ENCODE measurements at places on chromosomes 5 and 9. TPM values are rescaled to one million over a fixed set of nuclear protein-coding genes. Genes with fewer than 3 reads are reported as not detected.

Gene SPINK4
- not detected for total RNA-seq

Gene RGS7BP
- total RNA-seq: 3.6 TPM

Gene TNC
- 16.9 TPM for total RNA-seq

Gene TNFSF15
- 0.16 TPM for total RNA-seq

Gene PRR7
- 0.90 TPM for total RNA-seq

- H3K27me3 ChIP-seq: no peaks in the 10 kb centered on the region
- H3K4me1 ChIP-seq: peaks cover 58% of the 10 kb centered on the region
- DNase-seq: no peak
Observed at GRCh38 chr5:132474881-132475496, 15.6 kb downstream of the IRF1 start.

GRCh38 chr5:22542340-22542739 is 310.8 kb downstream of the CDH12 start:
- no peaks in the 10 kb centered on the region for H3K27me3 ChIP-seq
- H3K36me3 ChIP-seq: no peaks in the 10 kb centered on the region
- DNase-seq: no peak
- H3K4me3 ChIP-seq: no peak overlapping the region

DNA sequence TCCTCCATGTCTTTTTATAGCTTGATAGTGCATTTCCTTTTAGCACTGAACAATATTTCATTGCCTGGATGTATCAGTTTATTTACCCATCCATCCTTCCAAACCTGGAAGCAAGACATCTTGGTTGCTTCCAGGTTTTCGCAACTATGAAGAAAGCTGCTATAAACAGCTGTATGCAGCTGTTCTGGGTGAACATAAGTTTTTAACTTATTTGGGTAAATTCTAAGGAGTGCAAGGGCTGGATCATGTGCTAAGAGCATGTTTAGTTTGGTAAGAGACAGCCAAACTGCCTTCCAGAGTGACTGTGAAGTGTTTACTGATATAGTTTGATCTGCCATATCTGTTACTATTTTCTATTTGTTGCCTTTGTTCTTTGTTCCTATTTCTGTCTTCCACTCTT is 58.5 kb downstream of the CSF2 start:
- H3K36me3 ChIP-seq: no peaks in the 10 kb centered on the region
- no peaks in the 10 kb centered on the region for H3K4me1 ChIP-seq
- H3K4me3 ChIP-seq: no peak overlapping the region
- H3K27me3 ChIP-seq: no peaks in the 10 kb centered on the region

- H3K4me3 ChIP-seq: no peak overlapping the region
- DNase-seq: no peak
- H3K27ac ChIP-seq: no peak overlapping the region
- no peaks in the 10 kb centered on the region for H3K27me3 ChIP-seq
- no peaks in the 10 kb centered on the region for H3K36me3 ChIP-seq
Observed at GRCh38 chr5:171840711-171841522, 55.3 kb downstream of the SMIM23 start.

GRCh38 chr5:8383616-8384015 is 514.7 kb downstream of the MTRR start:
- H3K4me3 ChIP-seq: no peak overlapping the region
- no peaks in the 10 kb centered on the region for H3K36me3 ChIP-seq
- H3K27me3 ChIP-seq: no peaks in the 10 kb centered on the region

DNA sequence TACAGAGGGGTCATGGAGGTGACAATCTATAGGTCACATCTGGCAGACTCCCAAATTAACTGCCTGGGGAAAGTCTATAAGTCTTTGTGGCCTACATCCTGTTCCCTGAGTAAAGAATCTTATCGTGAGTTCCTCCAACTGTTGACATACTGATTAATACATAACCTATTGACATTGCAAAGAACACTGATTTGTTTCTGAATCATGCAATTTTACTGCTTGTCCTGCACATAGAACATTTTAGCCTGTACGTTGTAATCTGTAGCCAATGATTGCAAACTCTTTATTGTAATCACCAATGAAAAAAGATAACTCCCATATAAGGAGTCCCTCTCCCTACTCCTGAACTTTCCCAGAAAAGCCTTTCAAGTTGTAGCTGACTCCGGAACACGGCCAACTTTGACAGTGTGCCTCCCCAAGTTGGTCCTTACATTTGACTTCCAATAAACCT is 18.8 kb upstream of the OR2K2 start:
- H3K27me3 ChIP-seq: no peaks in the 10 kb centered on the region
- no peaks in the 10 kb centered on the region for H3K36me3 ChIP-seq
- no peaks in the 10 kb centered on the region for H3K4me1 ChIP-seq
- no peak overlapping the region for H3K27ac ChIP-seq
- no peak for DNase-seq

- no peaks in the 10 kb centered on the region for H3K4me1 ChIP-seq
- no peaks in the 10 kb centered on the region for H3K27me3 ChIP-seq
- H3K4me3 ChIP-seq: no peak overlapping the region
- no peaks in the 10 kb centered on the region for H3K36me3 ChIP-seq
Observed at GRCh38 chr9:24776226-24776625, 230.5 kb upstream of the IZUMO3 start.

GRCh38 chr5:154486427-154486866 is 8.4 kb upstream of the HAND1 start:
- no peak for DNase-seq
- H3K27me3 ChIP-seq: peaks cover 45% of the 10 kb centered on the region
- no peaks in the 10 kb centered on the region for H3K36me3 ChIP-seq
- H3K27ac ChIP-seq: no peak overlapping the region
- H3K4me3 ChIP-seq: no peak overlapping the region

- no peak overlapping the region for H3K4me3 ChIP-seq
- H3K4me1 ChIP-seq: no peaks in the 10 kb centered on the region
- DNase-seq: no peak
- no peaks in the 10 kb centered on the region for H3K27me3 ChIP-seq
- H3K36me3 ChIP-seq: no peaks in the 10 kb centered on the region
Observed at GRCh38 chr9:406886-407654, 192.4 kb downstream of the DOCK8 start.

DNA sequence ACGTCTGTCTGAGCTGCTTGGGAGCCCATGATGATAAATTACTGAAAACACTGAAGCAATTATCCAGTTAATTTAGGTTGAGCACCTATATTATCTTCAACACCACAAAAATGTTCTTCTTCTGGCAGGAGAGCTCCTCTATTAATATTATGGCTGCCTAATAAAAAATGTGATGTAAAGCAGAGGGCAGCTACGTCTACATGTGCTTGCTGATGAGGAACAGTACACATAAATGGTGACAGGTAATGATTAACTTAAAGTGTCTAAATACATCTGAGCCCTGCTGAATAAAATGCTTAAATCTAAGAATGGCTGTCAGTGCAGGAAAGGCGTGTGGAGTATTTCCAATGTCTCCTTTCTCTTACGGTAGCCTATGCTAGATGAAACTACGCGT is 131.3 kb upstream of the NR3C1 start:
- no peak for DNase-seq
- H3K27ac ChIP-seq: no peak overlapping the region
- H3K4me3 ChIP-seq: no peak overlapping the region
- no peaks in the 10 kb centered on the region for H3K4me1 ChIP-seq
- H3K36me3 ChIP-seq: no peaks in the 10 kb centered on the region
- H3K27me3 ChIP-seq: no peaks in the 10 kb centered on the region
